ENCODE measurements at places on chromosomes 7 and 10.

DNA sequence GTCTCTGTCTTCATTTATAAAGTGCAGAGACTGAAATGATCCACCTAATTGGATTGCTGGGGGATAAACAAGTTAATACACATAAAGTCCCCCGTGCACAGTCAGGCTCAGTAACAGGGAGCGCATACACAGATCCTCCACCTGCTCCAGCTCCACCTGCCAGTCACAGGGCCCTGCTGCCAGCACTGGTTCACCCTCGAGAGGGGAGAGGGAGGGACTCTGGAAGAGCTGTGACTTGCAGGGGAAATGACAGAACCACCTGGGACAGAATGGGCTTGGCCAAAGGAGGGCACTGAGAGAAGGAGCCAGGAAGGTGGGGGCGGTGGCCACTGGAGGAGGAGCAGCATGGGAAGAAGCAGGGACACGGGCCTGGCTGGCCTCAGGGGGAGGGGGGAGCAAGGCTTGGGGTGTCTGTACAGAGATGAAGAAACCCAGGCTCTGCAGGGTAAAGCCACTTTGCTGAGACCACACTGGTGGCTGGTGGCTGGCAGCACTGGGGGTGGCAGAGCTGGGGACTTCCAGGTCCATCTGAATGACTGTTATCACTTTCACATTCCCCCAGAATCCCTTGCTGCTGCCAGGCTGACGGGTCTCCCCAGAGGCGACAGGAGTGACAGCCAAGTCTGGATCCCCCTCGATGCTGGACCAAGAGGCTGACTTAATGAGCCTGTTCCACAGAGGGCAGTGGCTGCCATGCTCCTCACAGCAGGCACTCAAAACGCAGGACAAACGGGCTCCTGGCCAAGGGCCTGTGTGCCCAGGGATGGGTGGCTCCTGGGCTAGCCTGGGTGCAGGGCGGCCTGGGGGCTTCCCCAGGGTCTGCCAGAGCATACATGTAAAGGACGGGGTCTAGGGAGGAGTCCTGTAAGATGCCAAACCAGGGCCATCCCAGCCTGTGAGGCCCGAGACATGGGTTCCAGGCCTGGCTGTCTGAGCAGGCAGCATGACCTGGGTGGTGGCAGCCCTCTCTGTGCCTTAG lies 151.1 kb downstream of the SH3PXD2A start:
- H3K27me3 ChIP-seq, result no peaks in the 10 kb centered on the region
- no peak for DNase-seq
- no peak overlapping the region for H3K27ac ChIP-seq
- no peaks in the 10 kb centered on the region for H3K4me1 ChIP-seq
- H3K4me3 ChIP-seq, result no peak overlapping the region

DNA sequence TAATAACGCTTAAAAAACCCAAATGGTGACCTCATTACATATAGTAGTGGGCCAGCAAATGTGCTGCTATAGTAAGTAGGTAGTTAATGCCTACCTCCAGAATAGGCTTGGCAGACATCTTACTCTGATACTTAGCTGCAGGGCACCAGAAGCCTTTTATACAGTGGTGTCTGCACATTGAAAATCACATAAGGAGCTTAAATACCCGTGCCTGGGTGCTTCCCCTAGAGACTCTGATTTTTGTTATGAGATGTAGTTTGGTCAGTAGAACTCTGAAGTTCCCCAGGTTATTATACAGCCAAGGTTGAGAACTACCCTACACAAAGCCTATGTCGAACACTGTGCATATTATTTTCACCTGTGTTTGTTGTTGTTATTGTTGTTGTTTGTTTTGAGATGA lies 47.2 kb downstream of the ANKIB1 start:
- no peak overlapping the region for H3K27ac ChIP-seq
- no peaks in the 10 kb centered on the region for H3K27me3 ChIP-seq
- no peaks in the 10 kb centered on the region for H3K36me3 ChIP-seq
- no peak overlapping the region for H3K4me3 ChIP-seq
- H3K4me1 ChIP-seq, result peaks cover 18% of the 10 kb centered on the region
- no peak for DNase-seq

- no peaks in the 10 kb centered on the region for H3K36me3 ChIP-seq
- no peak overlapping the region for H3K4me3 ChIP-seq
- no peak overlapping the region for H3K27ac ChIP-seq
- DNase-seq, result no peak
- no peaks in the 10 kb centered on the region for H3K4me1 ChIP-seq
These were observed 277.0 kb upstream of the COBL start for GRCh38 chr7:51593628-51594027.

GRCh38 chr10:17169803-17170202 lies 31.7 kb downstream of the TRDMT1 start:
- H3K27me3 ChIP-seq, result no peaks in the 10 kb centered on the region
- no peaks in the 10 kb centered on the region for H3K36me3 ChIP-seq
- no peak overlapping the region for H3K27ac ChIP-seq
- H3K4me1 ChIP-seq, result no peaks in the 10 kb centered on the region
- no peak overlapping the region for H3K4me3 ChIP-seq

DNA sequence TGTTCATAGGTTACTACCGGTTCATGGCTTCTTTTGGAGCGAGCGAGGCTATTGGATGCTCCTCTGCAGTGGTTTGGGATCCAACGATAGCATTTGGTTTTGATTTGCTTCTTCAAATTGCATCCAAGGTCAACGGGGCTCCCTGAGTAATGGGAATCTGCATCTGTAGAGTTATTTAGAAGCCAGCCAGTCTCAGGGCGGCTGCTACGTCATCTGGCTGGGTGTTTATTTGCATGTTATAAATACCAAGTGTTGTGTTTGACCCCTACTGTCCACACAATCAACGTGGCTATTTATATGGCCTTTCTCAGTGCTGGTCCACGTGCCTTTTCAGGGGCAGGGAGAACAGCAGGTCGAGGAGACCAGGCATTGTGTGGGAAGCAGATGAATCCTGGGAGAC lies 137.7 kb downstream of the PRPF18 start:
- no peak for DNase-seq
- H3K27me3 ChIP-seq, result no peaks in the 10 kb centered on the region
- peaks cover 6% of the 10 kb centered on the region for H3K4me1 ChIP-seq
- no peak overlapping the region for H3K4me3 ChIP-seq

DNA sequence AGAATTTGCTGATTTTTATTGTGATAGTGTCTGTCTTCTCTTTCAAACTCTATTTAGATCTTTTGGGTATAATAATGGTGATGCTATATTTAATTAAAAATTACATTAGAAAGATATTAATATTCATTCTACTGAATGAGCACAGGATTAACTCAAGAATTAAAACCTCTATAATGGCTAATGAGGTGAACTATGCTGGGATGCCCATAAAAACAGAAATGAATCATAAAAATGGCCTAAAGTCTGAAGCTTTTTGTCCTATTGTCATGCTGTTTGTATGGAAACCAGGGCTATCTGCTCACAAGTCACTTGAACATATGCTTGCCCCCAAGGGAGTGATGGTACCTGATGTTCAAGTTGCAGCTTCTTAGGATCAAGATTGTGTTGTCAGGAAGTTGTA lies 76.2 kb upstream of the ICA1 start:
- DNase-seq, result no peak
- no peaks in the 10 kb centered on the region for H3K27me3 ChIP-seq
- H3K4me1 ChIP-seq, result no peaks in the 10 kb centered on the region
- no peak overlapping the region for H3K27ac ChIP-seq
- no peaks in the 10 kb centered on the region for H3K36me3 ChIP-seq
